ENCODE measurements at places on chromosomes 12 and 14. TPM values are rescaled to one million over a fixed set of nuclear protein-coding genes. Genes with fewer than 3 reads are reported as not detected.

GRCh38 chr12:97061171-97061570, 154.1 kb downstream of the NEDD1 start:
- DNase-seq: peak; percentile 19

DNA sequence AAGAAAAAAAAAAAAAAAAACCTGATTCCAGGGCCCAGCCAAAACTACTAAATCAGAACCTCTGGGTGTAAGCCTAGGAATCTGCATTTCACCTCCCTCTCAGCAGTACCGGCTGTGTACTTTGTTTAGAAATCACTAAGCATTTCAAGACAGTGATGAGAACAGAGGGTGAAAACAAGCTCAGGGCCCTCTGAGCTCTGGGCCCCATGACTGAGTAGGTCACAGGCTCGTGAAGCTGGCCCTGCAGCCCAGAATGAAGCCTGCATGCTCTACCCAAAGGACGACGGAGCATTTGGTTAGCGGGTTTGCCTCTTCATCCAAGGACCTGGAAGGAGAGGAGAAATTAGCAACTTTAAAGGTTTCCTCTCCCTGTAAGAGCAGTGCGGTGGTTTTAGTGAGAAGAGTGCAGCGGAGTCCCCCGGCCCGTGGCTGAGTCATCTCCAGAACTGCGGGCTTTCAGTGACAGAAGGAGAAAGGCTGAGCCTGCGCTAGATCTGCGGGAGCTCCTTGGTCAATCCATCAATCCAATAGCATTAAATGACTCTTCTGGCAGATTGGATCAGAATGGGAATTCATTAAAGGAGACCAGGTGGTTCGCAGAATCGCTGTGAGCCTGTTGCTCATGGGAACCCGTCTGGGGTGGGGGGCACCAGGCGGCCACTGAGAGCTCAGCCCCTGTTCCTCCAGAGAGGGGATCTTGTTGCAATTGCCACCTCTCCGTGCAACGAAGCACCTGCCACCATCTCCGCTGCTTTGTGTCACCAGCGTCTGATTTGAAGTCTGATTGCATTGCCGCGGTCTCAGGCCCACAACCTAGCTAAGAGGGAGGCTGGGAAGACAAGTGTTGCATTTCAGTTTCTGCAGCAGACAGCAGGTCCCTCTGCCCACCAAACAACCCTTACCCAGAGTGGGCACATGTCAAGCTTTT, 7.3 kb downstream of the IL31 start:
- no peak for DNase-seq

The KIF5A gene
- polyA plus RNA-seq: not detected

DNA sequence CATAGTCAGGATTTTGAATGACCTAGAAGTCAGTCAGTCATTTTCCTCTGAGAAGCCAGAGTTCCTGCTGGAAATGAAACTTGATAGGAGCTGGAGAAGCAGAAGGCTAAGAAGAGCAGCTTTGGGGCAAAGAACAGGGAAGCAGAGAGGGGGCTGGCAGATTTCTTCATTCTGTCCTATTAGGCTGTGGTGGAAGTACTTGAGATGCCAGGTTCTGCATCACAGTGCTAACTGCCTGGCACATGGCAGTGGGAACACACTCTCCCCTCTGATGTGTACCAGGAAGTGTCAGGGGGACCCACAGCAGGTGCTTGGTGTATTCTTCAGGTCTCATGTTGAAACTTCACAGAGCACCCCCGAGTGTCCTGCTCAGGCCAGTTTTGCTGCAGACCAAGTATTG, 61.0 kb downstream of the SUSD6 start:
- no peak for DNase-seq

The ADSS1 gene
- 47.1 TPM for polyA plus RNA-seq

The NDUFA9 gene
- 43.5 TPM for polyA plus RNA-seq

DNA sequence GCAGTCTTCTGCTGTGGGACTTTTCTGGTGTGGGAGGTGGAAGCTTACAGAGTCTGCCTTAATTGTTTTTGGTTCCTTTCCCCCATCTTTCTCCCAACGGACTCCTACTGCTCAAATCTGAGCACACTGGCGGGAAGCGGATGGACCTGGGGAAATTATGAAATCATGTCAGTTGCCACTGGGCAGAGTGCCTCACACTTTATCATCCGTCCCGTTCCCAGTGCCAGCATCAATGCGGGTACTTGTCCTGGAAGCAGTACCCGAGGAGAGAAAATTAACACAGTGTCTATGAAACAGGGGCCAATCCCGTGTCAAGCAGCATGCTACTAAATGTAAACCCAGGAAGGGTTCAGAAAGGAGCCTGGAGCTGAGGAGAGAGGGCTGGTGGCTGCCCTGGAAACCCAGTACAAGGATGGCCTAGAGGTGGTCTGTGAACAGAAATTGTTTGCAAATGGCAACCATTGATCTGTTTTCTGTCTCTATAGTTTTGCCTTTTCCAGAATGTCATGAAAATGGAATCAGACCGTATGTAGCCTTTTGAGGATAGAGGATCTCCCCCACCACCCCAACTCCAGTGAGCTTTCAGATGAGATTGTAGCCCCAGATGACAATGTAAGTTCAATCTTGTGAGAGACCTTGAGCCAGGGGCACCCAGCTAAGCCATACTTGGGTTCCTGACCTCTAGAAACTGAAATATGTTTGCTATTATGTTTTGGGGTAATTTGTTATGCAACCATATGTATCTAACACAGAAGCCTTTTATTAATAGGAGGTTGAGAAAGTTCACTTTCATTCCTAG, 908 bp upstream of the CDKL1 start:
- no peak for DNase-seq

The LRTM2 gene
- polyA plus RNA-seq: not detected

GRCh38 chr14:33273978-33274377, 335.3 kb downstream of the NPAS3 start:
- no peak for DNase-seq

- no peak for DNase-seq
Observed at GRCh38 chr12:123109319-123109772, 41.5 kb downstream of the PITPNM2 start.

DNA sequence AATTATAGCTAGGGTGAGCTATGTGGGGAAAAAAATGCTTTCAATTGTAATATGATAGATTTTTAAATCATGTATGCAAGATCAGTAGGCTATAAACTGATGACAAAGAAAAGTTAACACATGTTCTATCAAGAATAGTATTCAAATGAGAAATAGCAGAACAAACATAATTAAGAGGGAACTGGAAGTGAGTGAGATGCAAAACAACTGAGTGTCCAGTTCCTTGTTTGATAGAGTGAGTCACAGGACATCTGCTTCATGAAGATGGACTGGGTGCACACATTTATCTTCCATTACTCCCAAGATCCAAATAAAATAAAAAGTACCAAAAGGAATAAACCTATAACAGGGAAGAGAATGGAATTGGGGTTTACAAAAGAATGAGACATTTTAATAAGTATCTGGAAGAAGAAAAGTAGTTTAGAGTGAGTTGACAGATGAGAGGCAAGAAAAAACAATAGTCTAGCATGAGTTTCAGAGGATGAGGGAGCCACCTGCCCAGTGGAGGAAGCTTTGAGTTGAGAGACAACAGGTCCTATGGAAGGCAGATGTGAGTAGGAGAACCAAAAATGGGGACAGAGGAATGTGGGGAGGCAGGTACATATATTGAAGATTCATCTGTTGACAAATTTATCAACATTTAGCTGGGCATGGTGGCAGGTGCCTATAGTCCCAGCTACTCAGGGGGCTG, 178.1 kb upstream of the ARHGAP5 start:
- no peak for DNase-seq
